ENCODE measurements at places on chromosomes 11 and 22.
A peak's percentile ranks its signal among the peaks of the same experiment; 100 is the strongest.

DNA sequence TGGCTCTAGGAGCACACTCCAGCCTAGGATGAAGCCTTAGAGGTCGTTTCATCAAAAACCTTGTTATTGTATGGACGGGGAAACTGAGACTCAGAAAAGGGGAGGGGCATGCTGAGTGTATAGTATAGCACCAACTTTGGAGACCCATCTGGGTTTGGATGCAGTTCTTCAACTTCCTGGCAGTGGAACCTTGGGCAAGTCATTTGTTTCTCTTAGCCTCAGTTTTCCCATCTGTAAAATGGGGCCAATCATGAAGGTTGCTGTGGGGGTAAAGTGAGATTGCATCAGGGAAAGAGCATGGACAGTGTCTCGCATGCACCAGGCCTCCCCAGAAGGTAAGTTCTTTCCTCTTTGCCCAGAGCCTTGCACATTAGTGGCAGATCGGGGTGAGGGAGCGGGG is 47.6 kb upstream of the RASD2 start:
- no peak for DNase-seq

GRCh38 chr22:47695176-47695575 is 932.7 kb downstream of the TBC1D22A start:
- no peak for DNase-seq

GRCh38 chr22:31647066-31647465 is 14.9 kb downstream of the PISD start:
- no peak for DNase-seq

- no peak for DNase-seq
Observed at GRCh38 chr11:96105944-96106343, 182.0 kb upstream of the MTMR2 start.

GRCh38 chr22:20183823-20184222 is 33.0 kb upstream of the CCDC188 start:
- DNase-seq = no peak

GRCh38 chr11:17463546-17464174 is 13.0 kb downstream of the ABCC8 start:
- no peak for DNase-seq

DNA sequence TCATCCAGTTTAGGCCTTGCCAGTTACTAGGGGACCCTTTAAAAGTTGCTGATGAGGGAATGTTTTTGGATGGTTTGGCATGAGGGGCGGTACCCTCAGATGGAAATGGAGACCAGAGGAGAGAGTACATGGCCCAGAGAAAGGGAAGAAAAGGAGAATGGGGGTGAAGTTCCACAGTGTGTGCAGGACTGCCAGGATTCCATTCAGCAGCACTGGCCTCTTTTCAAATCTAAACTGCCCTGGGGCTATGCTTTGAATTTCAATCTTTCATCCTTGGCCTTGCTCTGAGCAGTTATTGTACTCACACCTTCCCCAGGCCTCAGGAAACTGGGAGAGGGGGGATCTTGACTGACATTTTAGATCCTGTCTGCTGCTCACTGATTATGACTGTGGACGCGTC is 3.0 kb downstream of the SLC3A2 start:
- no peak for DNase-seq

GRCh38 chr22:46592390-46592872 is 27.8 kb upstream of the GRAMD4 start:
- DNase-seq = peak; percentile 83

- DNase-seq = no peak
Observed at GRCh38 chr11:73274722-73275380, 2.7 kb downstream of the P2RY6 start.

DNA sequence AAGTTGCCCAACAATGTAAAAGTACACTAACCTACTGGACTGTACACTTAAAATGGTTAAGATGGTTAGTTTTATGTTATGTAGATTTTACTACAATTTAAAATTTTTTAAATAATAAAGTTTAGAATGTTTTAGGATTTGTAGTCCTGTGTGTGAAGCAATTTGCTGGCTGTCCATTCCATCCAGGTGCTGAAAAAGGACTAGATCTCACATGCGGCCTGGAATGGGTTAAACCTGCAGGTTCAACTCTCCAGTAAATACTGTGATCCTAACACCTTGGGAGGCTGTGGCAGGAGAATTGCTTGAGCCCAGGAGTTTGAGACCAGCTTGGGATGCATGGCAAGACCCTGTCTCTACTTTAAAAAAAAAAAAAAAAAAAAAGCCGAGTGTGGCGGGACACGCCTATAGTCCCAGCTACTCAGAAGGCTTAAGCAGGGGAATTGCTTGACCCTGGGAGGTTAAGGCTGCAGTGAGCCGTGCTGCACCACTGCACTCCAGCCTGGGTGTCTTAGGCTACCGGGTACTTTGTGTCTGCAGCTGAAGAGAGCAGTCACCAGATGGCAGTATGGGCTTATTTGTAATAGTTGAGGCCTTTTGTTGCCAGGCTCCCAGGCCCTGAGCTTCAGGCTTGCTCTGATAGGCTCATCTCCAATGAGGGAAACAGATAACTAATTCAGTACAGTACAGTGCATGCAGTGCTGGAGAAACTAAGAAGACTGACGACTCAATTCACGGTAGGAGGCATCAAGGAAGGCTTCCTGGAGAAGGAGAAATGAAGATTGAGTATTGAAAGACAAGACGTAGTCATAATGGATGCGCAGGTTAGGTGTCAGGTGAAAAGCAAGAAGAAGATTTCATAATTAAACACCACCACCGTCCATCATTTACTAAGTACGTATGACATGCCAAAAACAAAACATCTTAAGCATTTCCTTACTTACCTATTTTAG is 64.7 kb upstream of the ASPHD2 start:
- DNase-seq = peak; percentile 50

DNA sequence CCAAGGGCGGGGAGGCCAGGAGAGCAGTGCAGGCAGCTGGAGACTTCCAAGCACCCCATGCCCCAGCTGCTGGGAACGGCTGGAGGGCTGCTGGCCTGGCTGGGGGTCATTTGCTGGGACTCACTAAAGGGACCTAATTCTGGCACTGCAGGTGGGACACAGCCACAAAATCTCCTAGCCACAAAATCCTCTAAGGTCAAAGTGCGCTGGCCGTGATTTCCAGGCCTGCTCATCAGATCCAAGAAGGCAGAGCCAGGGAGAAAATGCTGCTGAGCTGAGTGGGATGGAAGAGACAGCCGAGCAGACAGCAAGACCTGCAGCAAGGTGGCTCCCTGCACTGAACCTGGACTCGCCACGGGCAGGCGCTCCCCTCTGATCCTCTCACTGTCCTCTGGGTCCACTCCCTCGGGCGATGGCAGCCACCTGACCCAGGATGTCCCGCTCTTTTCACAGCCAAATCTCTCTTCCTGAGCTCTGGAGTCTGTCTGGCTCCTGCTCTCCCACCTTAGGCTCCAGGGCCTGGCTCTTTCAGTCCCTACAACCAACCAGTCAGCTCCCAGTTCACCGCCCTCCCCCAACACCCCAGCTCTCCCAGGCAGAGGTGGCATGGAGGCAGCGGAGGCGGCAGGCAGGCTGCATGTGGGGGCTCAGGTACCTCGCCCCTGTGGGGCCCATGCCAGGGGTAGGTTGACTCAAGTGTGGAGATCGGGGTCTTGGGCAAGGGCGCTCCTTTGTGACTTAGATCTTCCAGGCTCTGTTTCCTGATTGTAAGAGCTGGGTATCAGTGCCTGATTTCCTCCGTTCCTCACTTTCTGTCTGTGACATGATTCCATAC is 14.5 kb downstream of the OVOL1 start:
- no peak for DNase-seq

- DNase-seq = no peak
Observed at GRCh38 chr11:11600288-11600687, 21.5 kb downstream of the GALNT18 start.

GRCh38 chr22:48644108-48644507 is 1183.6 kb downstream of the BRD1 start:
- no peak for DNase-seq

- DNase-seq = peak; percentile 93
Observed at GRCh38 chr22:20247010-20247505, 21.1 kb downstream of the RTN4R start.

GRCh38 chr11:2825889-2826678 is 59.5 kb downstream of the CDKN1C start:
- no peak for DNase-seq

GRCh38 chr11:123190518-123190917 is 4.5 kb downstream of the CLMP start:
- DNase-seq = no peak

DNA sequence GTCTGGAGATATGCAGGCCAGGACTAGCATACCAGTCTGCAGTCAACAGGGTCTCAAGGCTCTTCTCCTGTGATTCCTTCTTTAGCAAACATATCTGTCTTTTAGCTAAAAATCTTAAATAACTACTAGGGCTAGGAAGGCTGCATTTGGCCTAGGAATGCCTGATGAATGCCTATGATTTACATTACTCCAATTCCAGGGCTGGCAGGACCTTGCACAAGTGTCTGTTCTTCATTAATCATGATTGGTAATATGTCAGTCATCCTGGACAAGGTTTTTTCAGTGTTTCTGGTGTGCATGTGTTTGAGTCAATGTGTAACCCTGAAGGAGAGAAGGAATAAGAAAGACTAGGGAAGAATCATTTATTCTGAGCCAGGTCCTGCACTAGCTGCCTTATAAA is 280.5 kb upstream of the NARS2 start:
- no peak for DNase-seq

DNA sequence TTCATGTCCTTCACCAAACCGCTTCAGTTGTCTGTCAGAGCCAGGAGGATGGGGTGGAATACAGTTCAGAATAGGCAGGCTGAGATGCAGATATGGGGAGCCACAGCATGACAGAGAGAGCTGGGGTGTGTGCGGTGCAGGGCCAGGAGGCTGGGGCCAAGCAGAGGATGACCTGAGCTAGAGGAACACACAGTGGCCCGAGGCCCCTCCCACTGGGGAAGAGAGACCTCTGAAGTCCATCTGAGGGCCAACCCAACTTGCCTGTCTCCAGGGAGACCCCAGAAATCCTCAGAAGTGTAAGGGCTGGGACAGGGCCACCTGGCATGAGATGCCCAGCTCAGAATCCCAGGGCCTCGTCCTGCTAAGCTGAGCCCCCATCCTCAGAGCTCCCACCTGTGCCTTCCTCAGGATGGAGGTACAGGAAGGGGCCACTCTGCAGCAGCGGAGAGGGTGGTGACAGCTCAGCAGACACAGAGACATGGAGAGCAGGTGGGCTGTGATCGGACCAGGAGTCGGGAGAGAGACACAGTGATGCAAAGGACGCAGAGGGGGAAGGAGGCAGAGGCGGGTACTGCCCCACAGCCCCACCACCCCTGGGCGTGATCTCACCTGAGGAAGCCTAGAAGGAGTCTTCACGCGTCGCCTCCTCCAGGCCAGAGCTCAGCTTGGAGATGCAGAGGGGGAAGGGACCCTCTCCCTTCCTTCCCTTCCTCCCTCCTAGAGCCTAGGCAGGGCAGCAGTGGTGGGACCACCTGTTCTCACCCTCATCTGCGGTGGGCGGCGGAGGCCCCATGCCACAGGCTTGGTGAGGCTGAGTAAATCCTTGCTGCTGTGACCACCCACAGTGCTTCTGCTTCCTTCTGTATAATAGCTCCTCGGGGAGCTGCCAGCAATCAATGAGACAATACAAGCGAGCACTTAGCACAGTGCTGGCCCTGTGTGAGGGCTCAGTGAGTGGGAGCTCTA is 9.1 kb upstream of the TUB start:
- no peak for DNase-seq

- no peak for DNase-seq
Observed at GRCh38 chr11:10716543-10717259, 23.1 kb upstream of the IRAG1 start.

DNA sequence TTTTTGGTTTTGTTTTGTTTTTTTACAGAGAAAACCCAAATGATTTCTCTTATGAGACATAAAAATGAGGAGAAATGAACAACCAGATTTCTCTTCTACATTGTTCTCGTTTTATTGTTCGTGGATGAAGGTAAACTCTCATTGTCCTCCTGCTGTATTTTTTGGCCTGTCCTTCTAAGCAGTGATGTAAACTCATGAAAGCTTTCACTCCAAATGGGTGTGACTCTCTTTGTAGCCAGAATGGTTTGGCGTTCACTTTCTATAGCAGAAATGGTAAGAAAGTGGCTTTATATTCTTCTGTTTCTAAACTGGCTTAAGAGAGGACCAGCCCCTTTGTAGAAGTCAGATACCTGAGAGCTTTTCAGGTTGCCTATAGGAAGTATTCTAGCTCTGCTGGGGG is 15.5 kb upstream of the BMAL1 start:
- DNase-seq = no peak

GRCh38 chr11:118109231-118109630 is 22.5 kb upstream of the SMIM35 start:
- no peak for DNase-seq

- DNase-seq = no peak
Observed at GRCh38 chr11:6397156-6397555, 6.9 kb downstream of the SMPD1 start.

- DNase-seq = no peak
Observed at GRCh38 chr11:562046-562645, 1.4 kb downstream of the RASSF7 start.

DNA sequence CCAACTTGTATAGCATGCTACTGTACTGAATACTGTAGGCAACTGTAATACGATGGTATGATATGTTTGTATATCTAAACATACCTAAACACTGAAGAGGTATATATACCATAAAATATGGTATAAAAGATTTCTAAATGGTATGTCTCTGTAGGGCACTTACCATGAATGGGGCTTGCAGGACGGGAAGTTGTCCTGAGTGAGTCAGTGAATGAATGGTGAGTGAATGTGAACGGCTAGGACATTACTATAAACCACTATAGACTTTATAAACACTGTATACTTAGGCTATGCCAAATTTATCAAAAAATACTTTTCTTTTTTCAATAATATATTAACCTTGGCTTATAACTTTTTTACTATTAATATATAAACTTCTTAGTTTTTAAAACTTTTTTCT is 66.8 kb downstream of the ZC3H12C start:
- DNase-seq = no peak

All from GM13976 (cell line).